Activated CD4-positive, alpha-beta T cell treated with anti-CD3 and anti-CD28 coated beads, Interleukin-2, amount 10 ng/mL, durations not matched to agents 7 days and 5 days (primary cell): ENCODE measurements at places on chromosomes 5 and 9.
A peak's percentile ranks its signal among the peaks of the same experiment; 100 is the strongest.

DNA sequence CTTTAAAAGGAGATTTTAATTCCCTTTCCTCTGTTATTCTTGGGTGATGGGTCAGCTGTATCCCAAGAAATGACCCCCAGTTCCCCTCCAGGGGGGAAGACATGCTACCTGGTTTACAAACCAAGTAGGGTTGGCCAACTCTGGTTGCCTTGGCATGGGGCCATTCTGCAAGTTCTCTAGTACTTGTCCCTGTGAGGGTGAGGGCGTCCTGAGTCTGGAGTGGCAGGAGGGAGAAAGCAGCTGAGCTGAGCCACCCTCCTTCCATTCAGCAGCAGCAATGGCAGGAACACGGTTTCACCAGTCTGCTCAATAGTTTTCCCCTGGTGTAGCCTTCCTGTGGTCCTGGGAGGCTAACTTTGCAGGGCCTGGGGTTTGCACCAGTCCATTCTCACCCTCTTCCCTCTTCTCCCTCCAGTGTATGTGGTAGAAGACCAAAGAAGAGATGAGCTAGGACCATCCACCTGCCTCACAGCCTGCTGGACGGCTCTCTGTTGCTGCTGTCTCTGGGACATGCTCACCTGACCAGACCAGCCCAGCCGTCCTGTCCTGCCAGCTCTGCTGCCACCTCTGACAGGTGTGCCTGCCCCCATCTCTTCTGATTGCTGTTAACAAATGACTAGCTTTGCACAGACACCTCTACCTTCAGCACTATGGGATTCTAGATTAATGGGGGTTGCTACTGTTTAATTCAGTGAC, 59.9 kb downstream of the PFDN1 start:
- DNase-seq, result no peak
- peaks cover 12% of the 10 kb centered on the region for H3K36me3 ChIP-seq
- H3K4me3 ChIP-seq, result no peak overlapping the region
- no peaks in the 10 kb centered on the region for H3K27me3 ChIP-seq

GRCh38 chr5:87198010-87198409, 69.7 kb upstream of the RASA1 start:
- no peak for DNase-seq
- H3K4me1 ChIP-seq, result peaks cover 6% of the 10 kb centered on the region
- no peak overlapping the region for H3K27ac ChIP-seq
- no peak overlapping the region for H3K4me3 ChIP-seq
- no peaks in the 10 kb centered on the region for H3K27me3 ChIP-seq
- H3K36me3 ChIP-seq, result no peaks in the 10 kb centered on the region

DNA sequence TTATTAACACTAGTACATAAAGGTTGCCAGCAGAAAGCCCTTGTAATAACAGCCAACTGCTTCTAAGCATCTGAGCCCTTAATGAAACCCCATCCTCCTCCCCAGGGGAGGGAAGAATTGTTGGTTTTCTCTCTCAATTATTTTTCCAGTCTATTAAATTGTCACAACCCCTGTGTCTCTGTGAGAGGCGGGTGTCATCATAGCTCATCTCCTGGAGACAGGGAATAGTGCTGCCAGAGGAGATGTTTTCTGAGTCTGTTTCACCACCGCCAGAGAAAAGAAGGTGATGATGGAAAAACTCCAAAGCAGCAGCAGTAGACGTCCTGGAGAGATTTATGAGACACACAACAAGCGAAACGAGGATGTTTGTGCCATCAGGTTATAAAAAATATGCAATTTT, 271.1 kb upstream of the NMUR2 start:
- H3K27me3 ChIP-seq, result no peaks in the 10 kb centered on the region
- H3K36me3 ChIP-seq, result no peaks in the 10 kb centered on the region
- H3K4me1 ChIP-seq, result no peaks in the 10 kb centered on the region
- H3K27ac ChIP-seq, result no peak overlapping the region
- DNase-seq, result no peak

GRCh38 chr5:158563760-158564390, 535.8 kb downstream of the EBF1 start:
- H3K36me3 ChIP-seq, result no peaks in the 10 kb centered on the region
- H3K4me3 ChIP-seq, result no peak overlapping the region
- no peak overlapping the region for H3K27ac ChIP-seq
- no peaks in the 10 kb centered on the region for H3K4me1 ChIP-seq

DNA sequence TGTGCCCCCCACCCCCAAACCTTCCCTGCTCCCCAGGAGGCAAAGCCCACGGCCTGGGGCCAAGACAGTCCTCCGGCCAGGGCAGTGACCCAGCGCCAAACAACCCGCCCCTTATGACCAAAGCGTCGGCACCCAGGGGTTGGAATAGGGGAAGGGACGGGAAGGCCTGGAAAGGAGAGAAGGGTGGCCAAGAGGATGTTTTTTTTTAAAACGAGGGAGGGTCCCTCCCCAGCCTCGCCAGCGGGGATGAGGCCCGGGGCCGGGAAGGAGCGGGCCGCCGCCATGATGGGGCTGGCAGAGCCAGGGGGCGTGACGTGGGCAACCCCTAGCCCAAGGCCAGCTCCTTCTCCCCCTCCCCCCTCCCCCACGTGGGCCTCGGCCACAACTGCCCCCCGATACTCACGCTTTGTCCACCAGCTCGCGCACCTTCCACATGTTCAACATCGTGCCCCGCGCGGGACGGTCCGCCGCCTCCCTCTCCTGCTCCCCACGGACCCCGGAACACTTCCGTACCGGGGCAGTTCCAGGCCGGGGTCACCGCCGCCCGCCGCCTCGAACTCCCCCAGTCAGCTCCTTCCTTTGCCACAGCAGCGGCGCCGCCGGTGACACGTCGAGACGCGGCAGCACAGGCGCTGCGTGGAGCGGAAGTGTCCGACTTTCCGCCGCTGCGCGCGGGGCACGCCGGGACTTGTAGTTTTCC, at the start of gene CLINT1:
Gene CLINT1, minus strand, starts transcription at position 619 of the 700 bp plus-strand sequence. Its CDS starts 175 bp downstream, at position 444.
- H3K27me3 ChIP-seq, result no peaks in the 10 kb centered on the region
- H3K4me1 ChIP-seq, result peaks cover 71% of the 10 kb centered on the region
- DNase-seq, result peak; percentile 90
- peak within 1 kb of the TSS; percentile 83 for H3K4me3 ChIP-seq

DNA sequence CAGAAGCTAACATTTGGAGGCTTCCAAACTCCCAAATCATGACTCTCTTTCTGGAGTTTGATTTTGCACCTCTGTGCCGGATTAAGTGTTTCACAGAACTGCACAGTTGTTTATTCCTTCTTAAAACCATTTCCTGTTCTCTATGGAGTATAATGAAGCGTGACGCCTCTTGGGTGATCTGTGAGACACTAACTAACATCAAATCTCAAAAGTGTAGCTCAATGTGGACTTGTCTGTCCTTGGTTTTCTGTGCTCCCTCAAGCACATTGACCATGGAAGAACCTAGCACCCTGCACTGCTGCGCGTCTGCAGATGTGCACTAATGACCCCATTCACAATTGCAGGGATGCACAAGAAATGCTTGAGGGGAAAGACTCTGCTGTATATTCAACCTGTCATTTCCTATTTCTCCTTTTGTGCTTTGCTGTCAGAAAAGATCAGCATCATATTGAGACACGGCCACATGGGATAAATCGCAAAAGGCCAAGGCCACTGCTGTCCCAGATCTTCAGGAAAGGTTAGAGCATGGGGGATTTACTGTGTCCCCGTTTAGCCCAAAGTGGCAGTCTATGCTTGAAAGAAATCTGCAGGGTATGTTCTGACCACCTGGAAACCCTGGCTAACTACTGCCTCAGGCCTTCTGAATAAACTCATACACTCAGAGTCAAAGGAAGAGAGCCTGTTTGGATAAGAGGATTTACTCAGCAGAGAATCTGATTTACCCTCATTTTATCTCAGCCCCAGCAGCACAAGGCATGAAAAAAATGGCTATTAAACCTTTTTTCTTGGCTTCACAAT, 109.6 kb downstream of the BAAT start:
- H3K4me3 ChIP-seq, result no peak overlapping the region
- DNase-seq, result no peak

GRCh38 chr5:27316271-27316650, 277.9 kb upstream of the CDH9 start:
- H3K4me1 ChIP-seq, result no peaks in the 10 kb centered on the region
- no peak overlapping the region for H3K4me3 ChIP-seq
- no peaks in the 10 kb centered on the region for H3K36me3 ChIP-seq
- H3K27ac ChIP-seq, result no peak overlapping the region
- no peak for DNase-seq

DNA sequence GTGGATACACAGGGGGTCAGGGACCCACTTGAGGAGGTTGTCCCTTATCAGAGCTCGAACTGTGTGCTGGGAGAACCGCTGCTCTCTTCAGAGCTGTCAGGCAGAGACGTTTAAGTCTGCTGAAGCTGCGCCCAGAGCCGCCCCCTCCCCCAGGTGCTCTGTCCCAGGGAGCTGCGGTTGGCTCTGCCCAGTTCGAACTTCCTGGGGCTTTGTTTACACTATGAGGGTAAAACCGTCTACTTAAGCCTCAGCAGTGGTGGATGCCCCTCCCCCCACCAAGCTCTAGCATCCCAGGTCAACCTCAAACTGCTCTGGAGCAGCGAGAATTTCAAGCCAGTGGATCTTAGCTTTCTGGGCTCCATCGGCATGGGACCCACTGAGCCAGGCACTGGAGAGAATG, 15.9 kb downstream of the SRD5A1 start:
- no peak overlapping the region for H3K4me3 ChIP-seq
- H3K4me1 ChIP-seq, result peaks cover 7% of the 10 kb centered on the region
- no peak overlapping the region for H3K27ac ChIP-seq
- H3K36me3 ChIP-seq, result peaks cover 33% of the 10 kb centered on the region

- no peak for DNase-seq
- H3K4me3 ChIP-seq, result no peak overlapping the region
- H3K4me1 ChIP-seq, result peaks cover 22% of the 10 kb centered on the region
- H3K27ac ChIP-seq, result no peak overlapping the region
- no peaks in the 10 kb centered on the region for H3K27me3 ChIP-seq
Observed at GRCh38 chr5:108001222-108001621, 330.5 kb upstream of the EFNA5 start.

DNA sequence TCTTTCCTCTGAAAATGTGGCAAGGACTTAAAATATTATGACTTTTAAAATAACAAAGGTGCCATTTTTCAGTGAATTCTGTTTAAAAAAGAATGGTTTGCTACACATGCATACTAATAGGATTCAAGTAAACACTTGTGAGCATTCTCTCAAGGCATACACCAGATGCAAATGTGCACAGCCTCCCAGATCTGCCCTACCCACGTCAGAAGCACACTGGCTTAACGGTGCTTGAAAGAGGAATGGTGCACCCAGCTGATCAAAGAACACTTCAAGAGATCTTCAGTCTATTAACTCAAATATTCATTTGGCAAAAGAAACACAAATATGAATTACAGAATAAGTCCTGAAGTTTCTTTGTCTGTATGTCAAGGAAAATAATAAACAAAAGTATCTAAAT, 15.8 kb downstream of the GABRB2 start:
- no peak for DNase-seq
- no peaks in the 10 kb centered on the region for H3K36me3 ChIP-seq
- no peak overlapping the region for H3K27ac ChIP-seq
- no peaks in the 10 kb centered on the region for H3K4me1 ChIP-seq
- no peak overlapping the region for H3K4me3 ChIP-seq

DNA sequence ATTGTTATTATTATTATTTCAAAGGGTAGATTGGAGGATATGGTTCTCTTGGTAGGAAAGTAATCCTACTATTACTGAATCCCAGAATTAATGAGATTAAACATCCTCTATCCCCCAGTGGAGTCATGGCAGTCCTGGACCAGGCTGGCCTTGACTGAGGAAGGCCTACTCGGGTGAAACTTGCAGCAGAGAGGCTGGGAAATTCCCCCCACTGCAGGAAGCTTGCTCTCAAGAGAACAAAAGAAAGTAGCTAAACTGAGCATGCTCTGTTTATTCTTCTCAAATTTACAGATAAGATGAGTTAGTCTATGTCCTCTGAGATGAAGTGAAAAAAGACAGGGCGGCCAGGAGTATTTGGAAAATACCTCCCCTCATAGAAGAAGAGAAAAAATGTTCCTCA, 233.9 kb upstream of the RPS23 start:
- no peak overlapping the region for H3K27ac ChIP-seq
- H3K4me1 ChIP-seq, result peaks cover 3% of the 10 kb centered on the region
- peak; percentile 9 for DNase-seq
- H3K4me3 ChIP-seq, result no peak overlapping the region
